ENCODE measurements at places on chromosomes 12 and 14.
A peak's percentile ranks its signal among the peaks of the same experiment; 100 is the strongest.

DNA sequence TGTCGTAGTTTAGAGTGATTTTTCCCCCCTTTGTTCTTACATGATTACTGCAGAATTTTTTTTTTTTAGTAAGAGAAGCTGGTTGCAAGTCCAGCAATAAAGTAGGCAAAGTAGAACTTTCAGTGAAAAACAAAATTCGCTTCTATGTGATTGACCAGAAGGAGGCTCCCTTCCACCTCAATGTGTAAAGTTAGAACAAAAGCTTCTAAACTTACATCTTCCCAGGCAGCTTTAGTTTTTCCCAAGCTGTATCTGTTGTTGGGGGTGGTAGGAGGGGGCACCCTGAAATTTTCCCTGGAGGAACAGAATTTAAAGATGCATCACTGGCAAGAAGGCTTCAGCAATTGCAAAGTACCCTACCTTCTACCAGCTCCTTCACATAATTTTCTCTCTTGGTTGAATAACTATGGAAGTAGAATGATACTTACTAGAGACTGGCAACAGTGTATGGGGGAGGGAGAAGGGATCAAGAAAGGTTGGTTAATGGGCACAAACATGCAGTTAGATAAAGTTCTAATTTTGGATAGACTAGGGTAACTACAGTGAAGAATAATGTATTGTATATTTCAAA is 87.3 kb upstream of the E2F7 start:
- peak; percentile 71 for DNase-seq

DNA sequence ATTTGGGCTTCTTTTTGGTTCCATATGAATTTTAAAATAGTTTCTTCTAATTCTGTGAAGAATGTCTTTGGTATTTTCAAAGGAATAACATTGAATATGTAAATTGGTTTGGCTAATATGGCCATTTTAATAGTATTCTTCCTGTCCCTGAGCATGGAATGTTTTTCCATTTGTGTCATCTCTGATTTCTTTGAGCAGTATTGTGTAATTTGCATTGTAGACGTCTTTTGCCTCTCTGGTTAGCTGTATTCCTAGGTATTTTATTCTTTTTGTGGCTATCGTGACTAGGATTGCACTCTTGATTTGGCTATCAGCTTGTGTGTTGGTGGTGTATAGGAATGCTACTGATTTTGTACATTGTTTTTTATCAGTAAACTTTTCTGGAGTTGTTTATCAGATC is 601.9 kb downstream of the SNAPC1 start:
- DNase-seq = no peak

DNA sequence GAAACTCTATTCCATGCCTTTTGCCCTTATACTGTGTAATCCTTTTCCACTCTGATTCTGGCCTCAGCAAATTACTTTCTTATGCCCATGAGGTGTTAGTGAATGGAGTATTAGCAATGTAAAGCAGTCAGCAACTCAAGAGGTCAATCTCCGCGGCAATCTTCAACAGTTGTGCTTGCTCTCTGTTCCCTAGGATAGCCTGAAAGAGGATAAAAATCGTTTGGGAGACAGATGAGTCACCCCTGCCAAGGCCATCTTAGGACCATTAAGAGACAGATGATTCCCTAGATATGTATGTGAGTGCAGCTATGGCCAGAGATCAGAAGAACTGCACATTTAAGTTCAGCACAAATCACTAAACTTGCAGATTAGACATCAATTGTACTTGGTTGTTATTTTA is 1145.8 kb downstream of the GALC start:
- DNase-seq = no peak

GRCh38 chr14:95796788-95797187 is 79.8 kb upstream of the TUNAR start:
- no peak for DNase-seq

GRCh38 chr12:108568338-108569154 is 6.2 kb downstream of the ISCU start:
- DNase-seq = no peak

DNA sequence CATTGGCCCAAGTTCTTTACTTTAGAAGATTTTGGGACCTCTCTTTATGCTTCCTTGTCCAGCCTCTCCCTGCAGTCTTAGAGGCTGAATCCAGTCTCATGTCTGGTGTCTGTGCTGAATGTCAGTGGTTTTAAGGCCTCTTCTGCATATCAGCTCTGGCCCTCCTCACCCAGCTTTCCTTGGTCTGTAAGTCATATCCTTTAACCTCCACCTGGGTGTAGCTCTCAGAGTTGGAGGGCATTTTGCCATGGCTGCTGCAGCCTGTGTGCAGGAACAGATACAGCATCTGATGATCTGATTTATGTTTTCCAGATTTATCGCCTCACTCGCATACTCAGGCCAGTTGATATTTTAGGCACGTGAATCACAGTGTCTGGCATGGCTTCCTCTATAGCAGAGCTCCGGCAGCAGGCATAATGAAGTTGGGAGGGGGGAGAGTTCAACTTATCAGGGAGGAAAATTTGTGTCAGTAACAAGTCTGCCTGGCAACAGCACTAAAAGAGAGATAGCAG is 335.0 kb downstream of the PCNX1 start:
- no peak for DNase-seq

- DNase-seq = no peak
Measured at GRCh38 chr12:40312196-40312595, 87.4 kb downstream of the LRRK2 start.

DNA sequence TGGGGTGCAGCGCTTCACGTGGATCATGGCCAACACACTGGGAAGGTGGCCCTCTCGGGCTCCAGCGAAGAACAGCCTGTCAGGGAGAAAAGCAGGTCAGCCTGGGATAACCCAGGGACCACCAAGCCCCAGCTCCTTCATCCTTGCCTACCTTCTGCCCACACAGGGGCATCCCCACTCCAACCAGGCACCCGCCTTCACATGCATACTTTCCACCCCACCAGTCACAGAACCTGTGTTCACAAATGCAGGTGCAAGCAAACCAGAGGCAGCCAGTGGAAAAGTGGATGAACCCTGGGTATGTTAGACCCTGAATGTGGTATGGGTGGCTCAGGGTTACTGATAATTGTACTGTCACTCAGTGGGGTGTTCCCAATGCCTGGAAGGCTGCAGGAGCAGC is 12.4 kb upstream of the CEBPE start:
- no peak for DNase-seq

- DNase-seq = peak; percentile 80
Measured at GRCh38 chr14:89911010-89911919, 43.3 kb downstream of the EFCAB11 start.

DNA sequence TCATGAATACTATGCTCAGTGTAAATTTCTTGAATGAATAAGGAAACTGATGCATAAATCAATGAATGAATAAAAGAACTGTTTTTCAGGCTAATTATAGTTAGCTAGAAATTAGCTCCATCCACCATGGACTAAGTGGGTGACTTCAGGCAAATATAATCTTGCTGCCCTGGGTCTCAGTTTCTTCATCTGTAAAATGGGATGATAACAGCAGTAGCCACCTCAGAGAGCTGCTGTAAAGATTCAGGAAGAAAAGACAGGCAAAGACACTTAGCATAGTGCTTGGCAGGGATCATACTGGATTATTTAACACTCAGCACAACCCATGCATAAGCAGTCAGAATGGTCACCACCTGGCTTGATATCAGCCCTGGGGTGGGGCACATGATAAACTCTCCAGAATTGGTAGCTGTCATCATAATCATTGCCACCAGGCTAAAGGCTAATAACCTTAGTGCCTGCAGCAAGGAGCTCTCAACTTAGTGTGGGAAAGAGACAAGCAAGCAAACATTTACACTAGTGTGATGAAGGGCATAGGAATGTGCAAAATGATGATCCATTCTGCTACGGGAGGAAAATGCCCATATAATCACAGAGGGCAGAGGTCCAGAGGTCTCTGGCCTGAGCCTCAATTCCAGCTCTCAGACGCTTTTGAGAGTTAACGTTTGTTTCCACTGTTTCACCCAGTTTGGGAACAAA is 234.7 kb upstream of the TBX3 start:
- DNase-seq = no peak

DNA sequence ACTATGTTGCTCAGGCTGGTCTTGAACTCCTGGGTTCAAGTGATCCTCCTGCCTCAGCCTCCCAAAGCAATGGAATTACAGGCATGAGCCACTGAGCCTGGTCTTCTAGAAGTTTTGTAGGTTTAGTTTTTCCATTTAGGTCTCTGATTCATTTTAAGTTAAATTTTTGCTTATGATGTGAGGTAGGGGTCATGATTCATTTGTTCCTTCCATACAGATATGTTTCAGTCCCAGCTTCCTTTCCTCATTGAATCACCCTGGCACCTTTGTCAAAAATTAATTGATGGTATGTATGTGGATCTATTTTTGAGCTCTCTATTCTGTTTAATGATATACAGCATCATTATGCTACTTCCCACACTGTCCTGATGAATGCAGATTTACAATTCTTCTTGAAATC is 25.6 kb upstream of the CABP1 start:
- DNase-seq = no peak

GRCh38 chr14:81450100-81450531 is 50.0 kb upstream of the STON2 start:
- DNase-seq = peak; percentile 88

DNA sequence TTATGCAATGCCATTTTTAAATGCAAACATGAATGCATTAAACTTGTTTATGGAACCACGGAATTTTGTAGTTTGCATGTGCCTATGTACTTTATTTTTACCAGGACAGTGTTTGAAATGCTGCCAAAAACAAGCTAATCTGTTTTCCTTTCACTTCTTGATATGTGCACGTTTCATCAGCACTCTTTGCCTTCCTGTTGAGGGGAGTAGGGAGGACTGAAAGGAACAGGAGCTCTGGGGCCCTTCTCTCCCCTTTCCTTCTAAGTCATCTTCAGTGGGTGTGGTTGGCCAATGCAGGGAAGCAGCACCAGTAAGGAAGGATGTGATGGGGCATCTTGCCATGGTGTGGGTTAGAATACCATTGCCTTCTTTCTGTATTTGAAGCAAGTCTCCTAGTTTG is 12.1 kb upstream of the PPP4R4 start:
- DNase-seq = no peak

DNA sequence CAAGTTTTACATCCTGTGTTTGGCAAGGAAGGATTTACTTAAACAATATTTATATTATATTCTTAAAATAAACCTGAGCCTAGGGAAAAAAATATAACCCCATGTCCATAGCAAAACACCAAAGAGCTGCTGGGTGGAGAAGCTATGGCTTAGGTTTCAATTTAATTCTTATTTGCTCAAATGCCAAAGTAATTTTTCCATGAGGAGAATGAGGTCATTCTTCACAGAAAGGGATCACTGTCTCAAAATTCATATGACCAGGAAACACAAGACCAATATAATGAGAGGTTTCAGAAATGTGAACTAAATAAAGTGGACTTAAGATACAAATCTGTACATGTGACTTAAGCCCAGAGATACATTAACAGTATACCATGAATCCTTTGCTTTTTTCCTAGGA is 195.0 kb downstream of the PHLDA1 start:
- peak; percentile 51 for DNase-seq

- DNase-seq = no peak
Measured at GRCh38 chr14:74983343-74983742, 19.4 kb upstream of the EIF2B2 start.

DNA sequence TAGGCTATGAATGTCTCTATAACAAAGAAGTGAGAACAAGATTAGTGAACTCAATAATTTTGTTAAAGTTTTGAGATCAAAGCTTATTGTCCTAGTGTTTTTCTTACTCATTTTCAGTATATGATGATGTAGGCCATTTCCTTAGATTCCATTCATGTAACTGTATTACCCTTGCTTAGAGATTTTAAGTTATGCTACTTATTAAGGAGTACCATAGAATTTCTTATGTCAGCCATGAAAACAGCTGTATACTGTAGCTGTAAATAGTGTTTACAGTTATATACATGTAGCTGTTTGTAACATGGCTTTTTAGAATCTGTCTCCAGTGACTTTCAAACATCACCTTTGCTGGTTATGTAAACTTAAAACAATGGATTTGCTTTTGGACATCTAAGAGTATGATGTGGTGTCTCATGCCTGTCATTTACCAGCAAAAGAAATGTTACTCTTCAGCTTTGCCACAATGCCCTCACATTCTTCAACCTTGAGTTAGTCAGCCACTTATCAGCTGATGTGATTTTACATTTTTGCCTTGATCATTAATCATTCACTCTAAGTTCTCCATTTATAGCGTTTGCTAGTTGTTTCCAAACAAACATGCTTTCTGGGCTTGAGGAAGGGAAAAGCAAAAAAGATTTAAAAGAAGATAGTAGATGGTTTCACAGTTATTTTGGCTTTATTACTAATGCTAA is 55.5 kb downstream of the SLC16A7 start:
- no peak for DNase-seq

DNA sequence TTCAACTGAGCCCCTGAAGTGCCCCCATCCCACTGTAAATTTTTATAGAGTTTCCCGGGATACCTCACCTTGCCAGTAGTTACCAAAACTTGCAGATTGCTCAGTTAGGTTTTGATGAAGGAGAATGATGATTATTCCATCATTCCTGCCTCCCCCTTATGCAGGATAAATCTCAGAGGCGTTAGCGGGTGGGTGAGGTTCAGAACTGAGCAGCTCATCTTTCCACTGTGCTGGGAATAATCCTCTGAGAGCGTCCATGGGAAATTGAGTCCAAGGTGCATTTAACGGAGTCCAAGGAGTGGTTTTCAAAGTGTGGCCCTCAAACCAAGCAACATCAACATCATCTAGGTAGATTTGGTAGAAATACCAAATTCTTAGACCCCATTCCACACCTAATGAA is 18.7 kb downstream of the ACSM4 start:
- no peak for DNase-seq

DNA sequence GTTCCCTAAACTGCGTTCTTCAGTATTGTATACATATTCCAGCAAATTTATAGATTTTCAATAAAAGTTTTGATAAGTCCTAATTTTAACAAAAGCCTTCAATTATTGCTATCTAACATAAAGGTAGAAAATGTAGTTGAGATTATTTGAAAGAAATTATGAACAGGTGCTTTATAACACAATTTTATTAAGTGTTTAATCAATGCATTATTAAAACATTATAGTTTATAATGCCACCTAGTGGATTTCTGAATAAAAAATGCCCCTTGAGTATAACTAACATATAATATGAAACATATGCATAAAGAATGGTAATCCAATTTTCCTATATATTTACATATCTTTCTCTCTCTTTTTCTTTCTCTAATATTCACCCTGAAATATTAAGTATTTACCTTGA is 515.3 kb downstream of the SLC6A15 start:
- DNase-seq = no peak

GRCh38 chr14:103121846-103122584 is 1.2 kb upstream of the TNFAIP2 start:
- DNase-seq = peak; percentile 87

DNA sequence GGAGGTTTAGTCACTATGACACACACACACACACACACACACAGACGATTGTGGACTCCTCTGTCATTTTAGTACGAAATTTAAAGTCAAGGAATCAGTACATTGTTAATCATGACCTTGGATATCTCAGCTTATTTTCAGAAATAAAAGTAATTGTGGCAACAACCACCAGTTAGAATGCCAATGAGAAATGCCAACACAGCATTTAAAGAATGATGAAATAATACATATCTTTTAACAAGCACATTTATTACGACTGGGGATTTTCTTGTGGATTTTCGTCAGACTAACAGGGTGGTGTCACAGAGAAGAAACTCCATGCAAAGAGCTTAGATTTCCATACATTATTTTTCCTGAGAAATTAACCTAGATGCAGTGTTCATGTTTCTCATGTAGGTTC is 1289.4 kb downstream of the AACS start:
- DNase-seq = no peak

All from eye (tissue), 1 donor.